Central memory CD4-positive, alpha-beta T cell (primary cell): ENCODE measurements at places on chromosomes 11 and 22.

DNA sequence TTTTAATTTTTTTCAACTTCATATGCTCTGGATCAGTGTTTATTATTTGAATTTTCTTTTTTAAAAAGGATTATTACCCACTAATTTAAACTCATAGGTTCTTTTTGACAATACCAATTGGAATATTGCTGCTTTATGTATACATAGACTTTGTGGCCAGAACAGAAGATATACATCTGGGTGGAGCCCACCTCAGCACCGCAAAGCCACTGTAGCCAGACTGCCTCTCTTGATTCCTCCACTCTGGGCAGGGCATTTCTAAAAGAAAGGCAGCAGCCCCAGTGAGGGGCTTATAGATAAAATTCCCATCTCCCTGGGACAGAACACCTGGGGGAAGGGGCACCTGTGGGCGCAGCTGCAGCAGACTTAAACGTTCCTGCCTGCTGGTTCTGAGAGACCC is 10.6 kb upstream of the C11orf58 start:
- DNase-seq = no peak

DNA sequence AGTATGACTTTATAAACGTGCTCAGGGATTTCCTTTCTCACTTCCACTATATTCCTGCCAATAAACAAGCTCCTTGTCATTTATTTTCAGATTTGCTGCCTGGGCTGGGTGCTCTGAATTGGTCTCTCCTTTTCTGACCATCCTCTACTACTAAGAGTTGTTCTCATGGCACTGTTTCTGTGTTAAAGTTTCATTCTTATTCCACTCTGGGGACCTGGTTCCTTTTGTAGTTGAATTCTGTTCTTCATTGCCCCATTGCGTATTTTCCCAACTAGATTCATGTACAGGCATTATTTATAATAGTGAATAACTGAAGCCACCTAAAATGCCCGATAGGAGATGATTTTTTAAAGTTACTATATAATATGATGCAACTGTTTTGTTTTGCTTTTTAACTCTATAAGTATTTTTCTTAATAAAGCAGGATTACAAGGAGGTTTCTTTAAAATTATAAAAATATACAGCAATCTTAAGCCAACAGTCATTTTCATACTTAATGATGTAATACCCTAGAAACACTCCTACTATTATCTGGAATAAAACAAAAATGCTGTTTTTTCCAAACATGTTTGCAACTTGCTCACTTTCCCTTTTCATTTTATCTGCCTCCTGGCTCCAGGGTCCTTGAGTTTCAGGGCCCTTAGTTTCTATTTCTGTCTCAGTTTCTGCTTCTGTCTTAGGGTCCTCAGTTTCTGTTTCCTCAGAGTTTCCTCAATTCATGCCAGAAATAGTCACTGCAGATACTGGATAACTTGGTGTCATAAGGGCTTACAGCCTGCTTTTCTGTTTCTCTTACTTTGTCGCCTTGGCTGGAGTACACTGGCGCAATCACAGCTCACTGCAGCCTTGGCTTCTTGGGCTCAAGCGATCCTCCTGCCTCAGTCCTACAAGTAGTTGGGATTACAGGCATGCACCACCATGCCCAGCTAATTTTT is 9.8 kb upstream of the FUT4 start:
- DNase-seq = no peak

GRCh38 chr11:35598254-35599125 is 19.8 kb upstream of the FJX1 start:
- DNase-seq = no peak

DNA sequence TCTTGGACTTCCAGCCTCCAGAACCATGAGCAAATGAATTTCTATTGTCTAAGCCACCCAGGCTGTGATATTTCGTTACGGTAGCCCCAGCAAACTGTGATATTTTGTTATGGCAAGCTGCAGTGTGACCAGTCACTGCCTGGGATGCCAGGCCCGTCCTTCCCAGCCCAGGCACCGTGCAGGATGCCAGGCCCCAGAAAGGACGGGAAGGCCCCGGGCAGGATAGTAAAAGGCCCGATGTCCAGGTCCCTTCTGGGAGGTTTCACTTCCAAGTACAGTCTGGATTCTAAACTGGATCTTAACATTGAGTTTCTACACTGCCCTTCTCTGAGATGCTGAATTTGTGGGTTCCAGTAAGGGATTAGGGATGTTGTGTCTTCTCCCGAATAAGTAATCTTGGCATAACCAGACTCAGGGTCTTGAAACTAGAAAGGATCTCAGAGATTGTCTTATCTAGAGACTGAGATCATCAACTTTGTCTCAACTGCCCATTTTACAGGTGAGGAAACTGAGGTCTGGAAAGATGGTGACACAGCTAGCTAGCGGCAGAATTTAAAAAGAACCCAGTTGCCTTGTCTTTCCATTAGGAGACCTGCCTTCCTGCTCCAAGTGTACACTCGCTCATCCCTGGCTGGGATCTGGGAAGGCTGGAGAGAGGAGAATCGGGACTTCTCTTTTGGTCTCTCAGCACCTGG is 19.9 kb downstream of the RPUSD4 start:
- no peak for DNase-seq

DNA sequence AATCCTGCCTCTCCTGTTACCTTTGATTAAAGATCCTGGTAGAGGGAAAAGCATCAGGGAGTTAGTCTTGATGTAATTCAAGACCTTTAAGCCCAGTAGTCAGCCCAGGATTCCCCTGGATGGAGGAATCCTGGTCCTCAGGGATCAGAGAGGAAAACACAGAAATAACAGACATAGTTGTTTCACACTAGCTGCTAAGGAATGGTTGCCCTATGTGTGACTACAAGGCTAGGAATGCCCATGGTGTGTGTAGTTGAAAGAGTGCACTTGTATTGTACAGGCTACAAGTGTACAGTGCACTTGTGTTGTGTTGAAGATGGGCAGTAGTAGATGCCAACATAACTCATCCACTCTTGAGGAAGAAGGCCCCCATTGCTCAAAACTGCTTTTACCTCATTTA is 226.8 kb downstream of the AASDHPPT start:
- no peak for DNase-seq

DNA sequence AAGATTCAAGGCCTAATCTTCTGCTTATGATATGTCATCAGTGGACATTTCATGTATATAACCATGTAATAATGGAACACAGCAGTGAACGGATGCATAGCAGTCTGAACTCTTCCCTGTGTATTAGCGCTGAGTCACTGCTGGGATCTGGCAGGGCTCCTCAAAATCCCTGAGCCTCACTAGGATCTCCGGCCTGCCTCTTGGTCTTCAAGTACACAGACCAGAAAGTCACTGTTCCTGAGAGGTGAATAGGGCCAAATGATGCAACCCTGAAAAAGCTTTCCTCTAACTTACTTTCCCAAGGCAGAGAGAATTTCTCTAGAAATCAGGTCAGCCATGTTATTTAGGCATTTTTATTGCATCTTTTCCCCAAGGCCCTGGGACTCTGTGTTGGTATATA is 35.0 kb downstream of the POU2AF1 start:
- DNase-seq = no peak

GRCh38 chr11:66219846-66220565 is 48.4 kb upstream of the RAB1B start:
- DNase-seq = no peak

DNA sequence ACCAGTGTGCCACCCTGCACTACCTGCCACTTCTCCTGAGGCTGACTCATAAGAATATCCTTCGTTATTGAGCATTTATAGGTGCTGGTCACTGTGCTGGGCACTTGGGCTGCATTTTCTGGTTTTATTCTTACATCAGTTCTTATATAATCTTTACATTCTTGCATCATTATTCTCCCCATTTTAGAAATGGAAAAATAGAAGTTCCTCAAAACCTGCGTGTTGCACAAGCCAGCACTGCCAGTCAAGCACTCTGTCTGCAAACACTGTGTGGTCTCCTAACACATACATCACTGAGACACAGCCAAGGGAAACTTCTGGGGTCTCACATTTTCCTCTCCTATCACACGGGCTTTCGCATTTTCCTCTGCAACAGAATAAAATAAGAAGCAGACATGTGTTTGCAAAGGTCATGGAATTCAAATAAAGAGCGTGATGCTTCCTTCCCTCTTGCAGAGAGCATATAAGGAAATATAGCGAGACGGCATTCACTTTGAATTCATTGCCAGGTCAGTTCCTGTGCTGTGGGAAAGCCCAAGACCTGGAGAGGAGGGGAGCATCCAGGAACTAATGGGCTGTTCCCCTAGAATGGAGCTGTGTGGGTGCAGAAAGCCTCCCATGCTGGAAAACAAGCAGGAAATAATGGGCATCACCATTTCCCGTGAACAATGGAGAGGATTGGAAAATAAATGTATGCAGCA is 73.9 kb upstream of the SEZ6L start:
- DNase-seq = no peak

DNA sequence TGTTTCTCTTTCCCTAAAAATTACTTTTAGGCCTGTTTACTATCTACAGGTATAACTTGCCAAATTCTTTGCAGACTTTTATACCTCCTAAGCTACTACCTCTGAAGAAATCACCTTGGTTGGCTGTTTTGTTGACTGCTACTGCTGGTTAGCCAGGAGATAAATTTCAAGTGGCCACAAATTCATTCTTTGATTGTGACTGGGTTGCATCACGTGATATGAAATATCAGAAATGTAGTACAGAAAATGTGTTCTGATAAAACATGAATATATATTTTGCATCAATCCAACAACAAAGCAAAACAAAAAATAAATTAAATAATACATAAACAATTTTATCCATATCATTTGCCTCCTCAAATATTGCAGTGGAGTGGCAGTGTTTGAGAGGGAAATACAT is 291.1 kb downstream of the CNTN5 start:
- DNase-seq = no peak

DNA sequence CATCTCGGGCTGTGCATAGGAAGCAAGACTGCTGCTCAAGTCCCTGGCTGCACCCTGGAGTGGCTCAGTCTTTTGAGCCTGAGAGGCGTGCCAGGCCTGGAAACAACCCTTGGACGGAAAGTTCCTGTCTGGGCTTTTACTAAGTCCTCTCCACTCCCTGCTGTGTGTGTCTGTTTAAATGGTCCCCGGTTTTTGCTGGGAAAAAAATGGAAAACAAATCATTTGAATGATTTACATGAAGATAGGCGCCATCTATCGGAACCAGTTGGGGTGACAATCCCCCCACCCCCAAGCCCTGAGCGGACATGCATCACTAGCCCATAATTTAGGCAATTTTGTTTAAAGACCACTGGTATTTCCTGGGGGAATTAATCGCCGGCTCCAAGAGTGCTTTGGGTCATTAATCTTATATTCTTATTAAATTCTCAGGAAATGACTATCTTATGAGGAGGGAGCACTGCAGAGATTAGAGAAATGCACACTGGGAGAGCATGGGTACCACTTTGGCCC is 2.7 kb upstream of the GAB2 start:
- DNase-seq = peak; percentile 12

- DNase-seq = peak; percentile 70
Measured at GRCh38 chr22:17785185-17786184, 11.2 kb upstream of the BID start.

DNA sequence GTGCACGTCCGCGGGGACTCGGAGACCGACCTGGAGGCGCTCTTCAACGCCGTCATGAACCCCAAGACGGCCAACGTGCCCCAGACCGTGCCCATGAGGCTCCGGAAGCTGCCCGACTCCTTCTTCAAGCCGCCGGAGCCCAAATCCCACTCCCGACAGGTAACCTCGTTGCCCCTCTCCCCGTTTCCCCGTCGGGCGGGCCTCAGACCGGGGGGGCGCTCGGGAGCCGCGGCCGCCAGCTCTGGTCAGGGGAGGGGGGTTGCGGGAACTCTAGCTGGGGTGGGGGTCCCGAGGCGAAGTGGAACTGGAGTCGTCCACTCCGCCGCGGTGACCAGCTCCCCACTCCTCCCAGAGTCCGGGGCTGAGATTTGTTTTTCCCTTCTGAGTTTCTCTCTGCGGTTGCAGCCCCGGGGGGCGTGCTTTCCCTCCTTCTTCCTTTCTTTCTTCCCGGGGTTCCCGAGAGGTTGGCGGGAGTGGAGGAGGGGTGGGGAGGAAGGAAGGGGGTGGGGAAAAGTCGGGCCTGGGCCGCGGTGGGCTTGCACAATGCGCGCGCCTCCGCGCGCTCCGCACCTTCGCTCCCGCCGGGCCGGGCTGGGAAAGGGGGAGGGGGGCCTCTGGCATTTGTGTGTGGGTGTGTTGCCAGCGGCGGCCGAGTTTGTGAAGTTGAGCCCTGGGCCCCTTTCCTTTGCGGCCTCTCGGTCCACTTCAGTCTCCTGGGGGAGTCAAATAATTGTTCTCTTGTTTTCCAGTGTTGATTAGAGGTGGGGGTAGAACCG is 952 bp downstream of the YAP1 start:
- DNase-seq = peak; percentile 18

DNA sequence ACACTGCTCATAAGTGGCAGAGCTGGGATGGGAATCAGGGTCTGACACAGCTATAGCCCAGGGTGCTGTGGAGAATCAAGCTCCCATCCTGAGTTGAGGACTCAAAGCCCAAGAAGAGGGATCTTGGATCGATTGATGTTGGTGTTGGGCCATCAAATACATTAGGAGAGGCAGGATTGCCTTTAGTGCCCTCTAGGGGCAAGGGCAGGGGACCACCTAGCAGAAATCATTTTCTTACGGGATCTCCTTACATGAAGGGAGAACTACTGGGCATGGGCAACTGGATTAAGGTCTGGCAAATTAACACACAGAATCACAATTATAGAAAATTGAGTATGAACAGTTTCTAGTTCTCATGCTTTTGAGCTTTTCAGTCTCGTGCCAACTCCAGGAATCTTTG is 24.9 kb upstream of the EMSY start:
- DNase-seq = no peak

GRCh38 chr11:11604370-11604990 is 17.3 kb downstream of the GALNT18 start:
- no peak for DNase-seq

GRCh38 chr11:121510438-121510837 is 57.7 kb upstream of the SORL1-AS1 start:
- no peak for DNase-seq

GRCh38 chr11:13924801-13925327 is 37.7 kb upstream of the SPON1 start:
- no peak for DNase-seq

GRCh38 chr11:64711956-64712362 is 11.0 kb downstream of the NRXN2 start:
- no peak for DNase-seq

- DNase-seq = no peak
Measured at GRCh38 chr11:64409707-64410403, 50.9 kb downstream of the RPS6KA4 start.

DNA sequence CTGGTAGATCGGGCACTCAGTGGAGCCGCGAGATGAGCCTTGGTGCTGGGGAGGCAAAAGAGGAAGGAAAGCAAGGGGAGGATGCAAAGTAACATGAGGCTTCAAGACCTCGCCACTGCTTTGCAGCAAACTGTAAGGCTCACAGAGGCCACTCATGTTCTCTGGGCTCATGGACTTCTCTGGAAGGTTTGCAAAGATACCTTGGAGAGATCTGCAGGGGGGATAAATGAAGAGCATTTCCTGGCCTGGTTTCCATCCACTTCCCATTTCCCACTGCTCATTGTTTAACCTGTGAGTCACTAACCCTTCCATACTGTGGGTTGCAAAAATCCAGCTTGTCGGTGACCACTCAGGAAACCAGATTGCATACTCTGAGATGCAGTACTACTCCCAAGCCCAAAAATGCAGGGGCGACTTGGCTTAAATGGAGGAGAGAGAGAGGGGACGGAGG is 38.5 kb downstream of the OSBP2 start:
- no peak for DNase-seq
